ENCODE measurements at places on chromosomes 16 and 17.

DNA sequence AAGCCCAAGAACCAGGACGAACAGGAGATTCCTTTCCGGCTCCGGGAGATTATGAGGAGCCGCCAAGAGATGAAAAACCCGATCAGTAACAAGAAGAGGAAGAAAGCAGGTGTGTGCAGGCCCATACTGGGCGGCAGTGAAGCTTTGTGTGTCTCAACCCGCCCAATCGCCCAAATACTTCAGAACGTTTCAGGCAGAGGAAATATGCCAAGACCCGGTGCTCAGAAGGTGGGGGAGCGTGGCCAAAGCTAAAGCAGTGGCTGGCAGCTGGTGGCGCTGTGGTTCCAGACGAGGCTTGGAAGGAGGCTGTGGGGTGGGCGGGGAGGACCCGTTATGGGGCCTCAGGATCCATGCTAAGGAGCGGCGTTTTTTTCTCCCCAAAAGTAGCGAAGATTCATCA lies 1.2 kb downstream of the CCDC137 start:
- peak; percentile 24 for DNase-seq

- DNase-seq = no peak
Observed at GRCh38 chr17:7022781-7023571, at the start of gene BCL6B. BCL6B (plus strand) TSS chr17:7023050; CDS start chr17:7023672, 622 bp downstream.

DNA sequence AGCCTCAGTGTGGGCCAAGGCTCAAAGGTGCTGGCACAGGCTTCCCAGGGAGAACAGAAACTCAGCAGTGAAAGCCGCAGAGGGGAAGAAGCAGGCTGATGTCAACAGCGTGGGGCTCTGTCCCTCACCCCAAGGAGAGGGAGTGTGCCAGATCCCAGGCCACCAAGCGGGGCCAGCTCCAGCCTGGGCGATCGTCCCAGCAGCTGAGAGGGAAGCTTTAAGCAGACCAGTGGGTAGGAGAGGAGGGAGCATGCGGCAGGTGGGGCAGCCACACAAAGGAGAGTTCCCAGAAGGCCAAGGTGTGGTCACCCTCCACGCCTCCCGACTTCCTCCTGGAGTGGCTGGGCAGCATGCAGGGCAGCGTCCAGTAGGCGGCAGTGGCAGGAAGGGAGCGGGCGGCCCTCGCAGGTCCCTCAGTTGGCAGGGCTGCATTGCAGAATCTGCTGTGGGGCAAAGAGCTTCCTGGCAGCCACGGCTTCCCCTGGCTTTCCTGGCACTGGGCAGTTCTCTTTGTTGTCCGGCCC lies 6.0 kb downstream of the SYNGR2 start:
- DNase-seq = no peak

DNA sequence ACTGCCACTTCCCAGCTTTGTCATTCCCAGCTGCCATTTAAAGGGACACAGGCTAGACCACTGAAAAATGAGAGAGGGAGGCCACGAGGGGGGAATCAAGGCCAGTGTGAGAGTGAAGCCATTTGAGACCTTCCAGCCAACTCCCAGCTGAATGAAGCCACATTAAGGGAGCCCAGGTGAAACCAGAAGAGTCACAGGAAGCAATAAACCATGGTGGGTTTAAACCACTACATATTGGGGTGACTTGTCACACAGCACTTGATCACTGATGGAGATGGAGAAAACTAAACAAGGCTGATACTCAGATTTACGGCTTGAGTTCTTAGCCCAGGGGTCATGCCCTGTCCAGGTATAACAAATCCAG lies 2.8 kb upstream of the NUBP1 start:
- no peak for DNase-seq

- DNase-seq = no peak
Observed at GRCh38 chr16:21239646-21240045, 6.1 kb downstream of the ANKS4B start.

DNA sequence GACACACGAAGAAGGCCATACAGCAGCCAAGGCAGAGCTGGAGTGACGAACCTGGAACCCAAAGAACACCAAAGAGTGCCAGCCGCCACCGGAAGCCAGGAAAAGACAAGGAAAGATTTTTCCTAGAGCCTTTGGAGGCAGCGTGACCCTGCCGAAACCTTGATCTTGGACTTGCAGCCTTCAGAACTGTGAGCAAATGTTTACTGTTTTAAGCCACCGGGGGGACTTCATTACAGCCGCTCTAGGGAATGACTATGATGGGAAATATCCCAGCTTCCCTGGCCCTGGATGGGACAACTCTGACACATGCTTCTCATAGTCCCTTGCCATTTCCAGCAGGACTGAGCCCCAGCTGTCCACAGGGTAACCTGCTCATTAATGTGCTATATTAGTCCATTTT lies 270.6 kb downstream of the HAPSTR1 start:
- no peak for DNase-seq

- DNase-seq = no peak
Observed at GRCh38 chr17:28390141-28390540, 15.9 kb downstream of the SLC46A1 start.

GRCh38 chr16:78675951-78676792 lies 576.7 kb downstream of the WWOX start:
- DNase-seq = no peak
